Activated effector memory CD4-positive, alpha-beta T cell treated with anti-CD3 and anti-CD28 coated beads, Interleukin-2, amount 50 U/mL, for 16 hours (primary cell): ENCODE measurements at places on chromosomes 3 and 15.

GRCh38 chr3:40718681-40719080 is 193.9 kb downstream of the ZNF621 start:
- no peak for DNase-seq

DNA sequence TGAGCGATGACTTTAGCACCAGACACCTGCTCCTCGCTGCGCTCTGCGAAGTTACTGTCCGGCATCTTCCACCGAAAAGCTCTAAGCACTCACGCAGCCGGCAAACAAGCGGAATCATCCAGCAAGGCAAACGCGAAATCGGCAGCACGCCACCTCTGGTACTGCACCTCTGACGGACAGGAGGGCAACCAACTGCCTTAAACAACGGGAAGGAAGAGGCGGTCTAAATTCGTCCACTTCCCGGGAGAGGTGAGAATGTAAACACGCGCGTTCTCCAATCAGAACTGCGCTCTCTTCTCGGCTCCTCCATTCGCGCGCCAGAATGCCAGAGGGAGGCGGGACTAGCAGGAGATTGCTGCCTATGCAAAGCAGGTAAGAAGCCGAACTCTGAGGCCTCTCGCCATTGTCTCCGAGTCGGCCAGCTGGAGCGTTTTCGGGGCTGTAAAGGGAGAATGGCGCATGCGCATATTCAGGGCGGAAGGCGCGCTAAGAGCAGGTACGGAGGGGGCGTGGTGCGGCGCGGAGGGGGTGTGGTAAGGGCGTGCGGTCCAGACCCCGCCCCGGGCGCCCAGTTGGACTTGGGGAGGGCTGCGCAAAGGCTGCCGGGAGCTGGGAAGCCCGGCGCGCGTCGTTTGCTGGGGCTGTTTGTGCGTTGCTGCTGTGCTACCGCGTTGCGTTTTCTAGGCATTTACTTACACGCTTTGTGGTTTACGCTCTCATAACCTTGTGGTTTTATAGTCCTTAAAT is at the start of the genes BTD and HACL1:
BTD (plus strand) TSS at position 347 of the 747 bp plus-strand sequence. CDS start 33,695 bp downstream, outside the sequence.
HACL1 (minus strand) TSS at position 171 of the 747 bp plus-strand sequence; CDS start at position 65, 106 bp downstream.
- DNase-seq, result peak; percentile 99

DNA sequence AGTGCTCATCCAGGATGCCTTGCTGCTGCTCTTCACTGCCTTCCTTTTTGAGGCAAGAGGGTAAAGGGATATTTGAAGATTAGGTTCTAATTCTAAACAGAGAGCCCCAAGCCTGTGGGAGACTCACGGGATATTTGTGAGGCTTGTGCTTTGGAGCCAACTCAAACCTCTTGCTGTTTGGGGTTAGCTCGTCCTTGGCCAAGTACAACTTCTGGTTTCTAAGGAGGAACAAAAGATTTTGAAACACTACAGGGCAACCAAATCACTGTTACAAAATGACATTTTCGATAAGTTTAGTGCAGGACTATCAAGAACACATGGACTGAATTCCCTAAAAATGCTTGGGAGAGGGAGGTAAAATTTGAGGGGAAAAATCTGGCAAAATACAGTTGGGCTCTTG is 190.2 kb downstream of the RORA start:
- no peak for DNase-seq

DNA sequence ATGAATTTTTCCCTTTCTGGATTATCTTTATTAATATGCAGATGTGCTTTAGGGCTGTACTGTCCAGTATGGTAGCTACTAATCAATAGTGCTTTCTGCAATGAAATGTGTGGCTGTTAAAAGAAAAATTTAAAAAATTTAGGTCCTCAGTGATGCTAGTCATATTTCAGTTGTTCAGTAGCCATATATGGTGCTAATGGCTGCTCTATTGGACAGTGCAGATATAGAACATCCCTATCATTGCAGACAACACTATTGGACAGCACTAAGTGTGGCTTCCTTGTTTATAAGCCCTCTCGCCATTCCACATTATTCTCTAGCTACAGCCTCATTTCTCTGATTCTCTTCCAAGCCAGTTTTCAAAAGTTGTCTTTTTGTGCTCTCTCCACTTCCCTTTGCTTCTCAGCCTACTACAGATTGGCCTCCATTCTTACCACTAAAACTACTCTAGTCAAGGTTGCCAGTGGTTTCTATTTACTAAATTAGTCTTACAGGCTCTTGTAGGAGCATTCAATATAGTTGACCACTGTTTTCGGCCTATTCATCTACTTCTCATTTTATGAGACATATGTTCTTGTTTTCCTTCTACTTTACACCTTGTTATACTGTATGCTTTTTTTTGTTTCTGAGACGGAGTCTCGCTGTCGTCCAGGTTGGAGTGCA is 9.5 kb downstream of the MAPK6 start:
- DNase-seq, result no peak

DNA sequence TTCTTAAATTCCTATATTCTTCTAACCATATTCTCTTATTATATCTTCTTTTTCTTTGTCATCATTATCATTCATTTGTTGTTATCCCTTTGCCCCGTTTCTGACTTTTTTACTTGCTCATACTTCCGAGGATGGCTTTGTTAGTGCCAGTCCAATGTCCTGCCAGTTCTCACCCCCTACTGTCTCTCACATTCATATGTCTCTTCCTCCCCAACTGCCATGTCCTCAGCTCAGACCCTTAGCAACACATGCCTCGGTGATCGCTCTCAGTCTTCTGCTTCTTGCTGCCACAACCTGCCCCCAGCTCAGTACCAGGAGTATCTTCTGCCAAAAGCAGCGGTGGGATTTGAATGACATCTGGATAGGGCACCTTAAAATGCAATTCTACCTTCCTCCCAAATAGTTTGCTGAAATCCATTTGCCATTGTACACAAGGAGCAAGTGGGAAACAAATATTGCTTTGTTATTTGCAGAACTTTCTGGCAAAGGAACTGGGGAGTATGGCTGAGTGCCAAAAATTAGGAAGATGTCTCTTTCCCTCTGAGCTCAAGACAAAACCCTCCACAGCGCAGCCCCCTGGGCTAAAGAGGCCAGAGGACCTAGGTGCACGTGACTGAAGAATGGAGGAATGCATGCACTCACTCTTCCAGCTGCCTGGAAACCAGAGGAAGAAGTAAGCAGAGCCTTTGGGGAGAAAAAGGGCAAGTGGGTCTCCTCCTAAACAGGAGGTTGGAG is 57.7 kb upstream of the CTNNB1 start:
- no peak for DNase-seq

DNA sequence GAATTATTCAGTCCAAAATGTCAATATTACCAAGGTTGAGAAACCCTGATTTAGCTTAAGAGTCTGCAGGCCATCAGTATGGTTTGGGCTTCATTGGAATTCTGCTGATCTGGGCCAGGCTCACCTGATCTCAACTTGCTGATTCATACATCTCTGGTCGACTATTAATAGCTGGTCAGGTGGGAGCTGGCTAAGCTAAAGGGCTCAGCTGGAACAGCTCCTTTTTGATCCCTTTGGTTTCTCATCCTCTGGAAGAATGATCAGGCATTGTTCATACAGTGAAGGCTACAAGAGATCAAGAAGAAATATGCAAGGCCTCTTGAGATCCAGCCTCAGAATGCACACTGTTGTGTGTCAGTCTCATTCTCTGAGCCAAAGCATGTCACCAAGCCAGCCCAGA is 123.3 kb upstream of the MME start:
- no peak for DNase-seq

- no peak for DNase-seq
Observed at GRCh38 chr15:63763476-63764123, 70.1 kb downstream of the HERC1 start.

DNA sequence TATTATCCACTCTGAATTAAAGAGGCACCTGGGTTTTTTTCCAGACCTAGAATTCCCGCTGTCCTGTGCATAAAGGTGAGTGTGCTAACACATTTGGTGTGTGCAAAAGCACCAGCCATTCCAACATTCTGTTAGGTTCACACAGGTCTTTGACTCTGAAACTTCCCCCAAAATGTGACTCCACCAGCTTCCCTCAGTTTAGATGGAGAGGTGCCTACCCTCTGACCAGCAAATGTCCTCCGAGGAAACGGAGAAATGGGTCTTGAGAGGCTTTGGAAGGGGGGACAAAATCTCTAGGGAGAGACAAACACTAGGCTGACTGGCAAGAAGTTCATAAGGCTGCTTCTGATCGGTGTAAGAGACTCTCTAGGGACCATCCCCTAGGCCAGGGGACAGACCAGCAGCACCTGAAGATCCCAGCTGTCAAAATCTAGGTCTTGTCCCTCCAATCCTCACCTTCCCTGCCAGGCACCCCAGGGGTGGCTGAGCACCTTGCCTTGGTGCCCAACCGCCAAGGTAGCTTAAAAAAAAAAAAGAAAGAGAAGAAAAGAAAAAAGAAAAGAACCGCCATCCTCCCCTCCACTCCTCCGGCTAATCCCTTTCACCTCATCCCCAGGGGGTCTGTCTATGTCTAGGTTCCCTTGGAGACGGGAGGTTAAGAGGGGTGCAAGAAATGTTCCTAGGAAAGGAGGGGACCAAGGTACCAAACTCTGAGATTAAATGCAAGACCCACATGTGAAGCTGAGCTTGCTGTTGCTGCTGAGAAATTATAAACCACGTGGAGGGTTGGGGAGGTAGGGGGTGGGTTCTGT is 2.0 kb upstream of the MECOM start:
- DNase-seq, result no peak

GRCh38 chr15:96130734-96131133 is 199.8 kb upstream of the NR2F2 start:
- DNase-seq, result no peak

GRCh38 chr15:70720228-70721016 is 42.9 kb downstream of the UACA start:
- DNase-seq, result no peak

DNA sequence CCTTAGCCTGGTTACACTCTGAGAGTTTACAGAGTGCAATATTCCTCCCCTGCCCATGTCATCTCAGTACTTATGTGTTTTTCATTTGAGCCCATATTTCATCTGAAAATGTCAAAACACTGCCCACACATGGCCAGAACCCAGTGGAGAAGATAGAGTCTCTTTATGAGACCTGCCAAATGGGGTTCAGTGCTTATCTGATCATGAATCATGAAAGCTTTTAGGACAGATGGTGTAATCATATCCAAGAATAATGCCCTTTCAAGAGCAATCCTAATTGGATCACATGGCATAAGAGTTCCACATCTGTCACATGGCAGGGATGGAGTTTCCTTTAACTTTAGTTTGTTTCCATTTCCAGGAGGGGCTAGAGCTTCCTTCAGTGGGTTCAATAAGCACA is 77.2 kb upstream of the AGBL1 start:
- no peak for DNase-seq

DNA sequence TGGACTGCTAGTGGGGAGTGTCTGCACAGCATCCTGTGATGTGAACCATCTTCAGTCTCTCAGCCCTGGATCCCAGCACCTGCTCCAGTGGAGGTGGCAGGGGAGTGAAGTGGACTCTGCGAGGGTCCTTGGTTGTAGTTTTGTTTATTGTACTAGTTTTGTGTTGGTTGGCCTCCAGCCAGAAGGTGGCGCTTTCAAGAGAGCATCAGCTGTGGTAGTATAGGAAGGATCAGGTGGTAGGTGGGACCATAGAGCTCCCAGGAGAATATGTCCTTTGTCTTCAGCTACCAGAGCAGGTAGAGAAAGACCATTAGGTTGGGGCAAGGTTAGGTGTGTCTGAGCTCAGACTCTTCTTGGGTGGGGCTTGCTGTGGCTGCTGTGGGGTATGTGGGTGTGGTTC is 20.9 kb downstream of the NEK11 start:
- no peak for DNase-seq

DNA sequence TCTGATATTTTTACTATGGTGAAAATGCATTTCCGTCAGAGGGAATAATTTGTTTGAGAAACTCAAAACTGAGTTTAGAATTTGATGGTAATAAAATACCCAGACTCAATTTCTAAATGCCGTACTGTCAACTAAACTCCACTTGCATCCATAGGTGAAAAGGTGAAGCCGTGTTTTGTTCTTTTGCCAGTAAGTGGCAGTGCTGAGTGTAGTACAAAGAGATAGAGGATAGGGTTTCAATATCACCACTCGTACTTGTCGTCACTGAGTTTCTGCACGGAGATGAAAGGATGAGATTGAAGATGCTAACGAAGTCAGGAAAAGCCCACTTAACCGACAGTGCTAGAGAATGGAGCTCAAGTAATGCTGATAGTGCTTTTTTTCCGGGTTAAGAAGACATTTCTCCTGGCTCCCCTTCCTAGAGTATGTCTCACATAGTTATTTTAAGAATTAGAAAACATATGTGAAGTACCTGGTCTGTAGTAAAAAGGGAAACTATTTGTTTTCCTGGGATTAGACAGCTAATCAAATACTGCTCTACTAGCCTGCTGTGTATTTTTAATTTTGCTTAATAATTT is 345.1 kb downstream of the IL5RA start:
- no peak for DNase-seq

- no peak for DNase-seq
Observed at GRCh38 chr3:141362736-141363135, 5.6 kb upstream of the ZBTB38 start.

DNA sequence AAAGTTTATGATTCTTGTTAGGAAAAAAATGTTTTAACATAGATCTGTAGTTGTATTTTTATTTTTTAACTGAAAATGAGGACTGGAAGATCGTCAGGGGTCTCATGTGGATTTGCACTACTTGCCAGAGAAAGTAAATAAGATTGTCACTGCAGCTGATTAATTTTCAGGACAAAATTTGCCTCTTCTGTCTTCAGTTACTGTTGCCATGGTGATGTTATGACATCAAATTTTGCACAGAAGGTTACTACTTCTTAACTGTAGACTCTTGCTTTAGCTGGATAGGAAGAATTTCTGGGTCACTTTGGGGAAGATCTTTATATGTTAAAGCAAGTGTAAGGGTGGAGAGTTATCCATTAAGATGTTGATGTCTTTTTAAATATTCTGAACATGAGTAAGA is 82.2 kb upstream of the WDR72 start:
- no peak for DNase-seq

DNA sequence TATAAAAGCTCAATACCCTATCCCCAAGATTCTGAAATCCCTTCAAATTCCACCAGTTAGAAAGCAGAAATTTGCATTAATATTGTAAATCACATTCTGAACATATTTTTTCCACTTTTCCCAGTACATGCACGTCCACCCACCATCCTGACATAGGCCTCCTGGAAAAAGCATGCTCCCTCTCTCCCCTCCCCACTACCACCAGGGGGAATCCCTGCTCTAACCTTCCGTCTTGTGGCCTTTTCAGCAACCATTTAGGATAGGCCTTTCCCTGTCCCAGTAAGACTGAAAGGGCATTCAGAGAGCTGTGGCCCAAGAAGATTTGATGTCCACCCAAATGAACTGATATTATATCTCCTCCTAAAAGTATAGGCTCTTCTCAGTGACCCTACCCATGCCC is 182.1 kb downstream of the ARRDC4 start:
- no peak for DNase-seq

DNA sequence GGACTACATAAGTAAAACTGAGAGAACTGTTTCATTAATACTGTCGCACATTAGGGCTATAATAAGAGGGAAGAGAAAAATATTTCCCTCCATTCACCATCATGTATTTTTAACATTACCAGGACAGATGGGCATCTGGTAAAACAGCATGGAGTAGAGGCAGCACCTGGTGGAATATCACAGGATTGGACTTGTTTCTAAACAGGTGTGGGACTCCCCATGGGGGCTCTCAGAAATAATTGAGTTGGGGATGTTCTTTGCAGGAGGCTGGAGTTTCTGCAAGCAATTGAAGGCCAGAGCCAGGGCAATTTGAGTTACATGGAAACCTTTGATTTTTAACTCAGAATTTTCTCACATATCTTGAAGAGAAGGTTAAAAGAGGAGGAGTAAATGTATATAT is 8.4 kb upstream of the MINDY2 start:
- no peak for DNase-seq

- no peak for DNase-seq
Observed at GRCh38 chr3:45134758-45135521, 11.2 kb downstream of the CDCP1 start.

GRCh38 chr3:54125300-54125699 is 2.9 kb downstream of the CACNA2D3 start:
- no peak for DNase-seq

GRCh38 chr15:40590667-40591050 is 3.4 kb upstream of the KNL1 start:
- DNase-seq, result no peak
